ENCODE measurements at places on chromosomes 5 and 9.

DNA sequence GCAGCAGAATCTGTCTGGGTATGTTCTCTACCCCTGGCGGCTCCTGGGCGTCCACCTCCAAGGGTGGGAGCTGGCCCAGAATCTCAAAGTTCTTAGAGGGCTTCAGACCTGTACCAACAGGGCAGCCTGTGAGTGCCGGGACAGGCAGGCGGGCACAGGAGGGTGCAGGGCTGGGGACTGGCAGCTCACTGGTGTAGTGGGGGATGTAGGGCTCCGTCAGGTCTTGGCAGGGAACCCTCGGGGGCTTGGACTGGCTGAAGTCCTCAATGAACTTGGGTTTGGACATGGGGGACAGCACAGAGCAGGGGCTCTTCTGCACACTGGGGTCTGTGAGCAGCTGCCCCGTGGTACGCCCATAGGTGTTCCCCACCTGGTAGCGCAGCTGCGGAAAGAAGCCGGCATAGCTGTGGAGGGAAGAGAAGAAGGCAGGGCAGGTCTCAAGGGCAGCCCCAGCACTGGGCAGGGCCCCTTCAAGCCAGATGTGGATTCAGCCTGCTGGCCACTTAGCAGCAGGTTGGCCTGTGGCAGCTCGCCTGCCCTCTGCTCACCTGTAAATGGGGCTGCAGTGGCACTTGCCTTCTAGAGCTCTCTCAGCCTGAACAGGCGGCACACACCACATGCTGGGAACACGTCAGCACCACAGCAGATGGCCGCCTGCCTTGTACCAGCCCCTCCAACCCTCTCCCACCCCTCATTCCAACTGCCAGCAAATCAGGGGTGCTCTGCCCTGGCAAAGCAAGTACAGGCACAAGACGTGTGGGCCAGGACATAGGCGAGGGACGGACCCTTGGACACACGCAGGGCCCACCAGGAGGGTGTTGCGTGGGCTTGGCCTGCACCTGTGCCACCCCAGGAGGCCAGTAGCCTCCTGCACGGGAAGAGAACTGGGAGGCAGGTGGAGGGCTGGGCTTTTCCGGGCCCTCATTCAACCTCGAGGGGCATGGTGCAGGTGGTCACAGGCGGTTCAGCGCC lies 4.6 kb downstream of the TUBB4B start:
- no peak for DNase-seq

- no peak for DNase-seq
Observed at GRCh38 chr5:935510-936084, 42.9 kb downstream of the TRIP13 start.

GRCh38 chr5:167902298-167902697 lies 389.1 kb upstream of the WWC1 start:
- DNase-seq, result no peak

DNA sequence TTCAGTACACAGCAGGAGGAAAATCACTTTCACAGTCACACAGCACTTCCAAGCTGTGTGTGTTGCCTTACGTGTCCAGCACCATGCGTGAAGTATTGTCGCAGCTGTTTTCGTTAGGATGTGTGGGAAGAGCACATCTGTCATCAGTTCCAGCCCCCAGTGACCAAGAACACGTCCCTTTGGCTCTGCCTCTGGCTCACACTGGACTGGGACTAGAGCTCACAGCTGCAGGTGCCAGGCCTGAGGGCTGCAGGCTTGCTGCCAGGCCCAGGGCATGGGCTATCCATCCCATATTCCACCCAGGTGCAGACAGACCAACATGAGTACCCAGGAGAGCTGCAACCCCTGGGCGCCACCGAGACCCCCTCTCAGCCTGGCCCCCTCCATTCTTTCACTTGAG lies 60.5 kb upstream of the ANKRD33B start:
- DNase-seq, result no peak

- no peak for DNase-seq
Observed at GRCh38 chr9:21852754-21853153, 50.3 kb downstream of the MTAP start.

DNA sequence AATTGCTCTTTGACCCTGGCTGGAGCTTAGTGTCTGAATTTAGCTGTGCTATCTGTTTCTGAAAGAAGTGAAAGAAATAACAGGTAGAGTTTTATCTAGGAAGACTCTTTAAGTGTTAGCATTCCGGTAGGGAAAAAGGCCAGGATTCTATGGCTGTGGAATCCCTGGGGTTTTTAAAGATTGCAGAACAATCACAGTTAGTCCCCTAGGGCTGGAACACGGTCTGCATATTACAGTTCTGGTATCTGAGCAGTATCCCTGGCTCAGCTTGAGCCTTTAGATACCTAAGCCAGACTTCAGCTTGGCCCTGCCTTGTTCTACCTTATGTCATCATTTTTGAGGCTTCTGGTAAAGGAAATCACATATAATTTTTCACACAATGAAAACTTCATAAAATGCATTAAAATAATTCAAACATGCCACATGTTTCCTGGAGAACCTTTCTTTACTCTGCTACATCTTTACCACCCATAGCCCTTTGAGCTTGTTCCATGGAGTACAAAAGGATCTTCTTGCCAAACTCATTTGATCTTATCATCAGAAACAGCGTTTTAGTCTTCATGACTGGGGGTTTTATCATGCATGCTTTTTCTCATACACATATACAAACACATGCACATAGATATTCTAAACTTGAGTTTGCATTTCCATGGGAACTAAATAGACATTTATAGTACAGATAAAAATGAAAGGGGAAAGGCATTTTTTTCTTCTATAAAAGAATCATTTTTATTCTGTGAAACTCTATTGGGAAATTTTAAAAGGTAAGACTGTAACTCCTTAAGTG lies 410.8 kb downstream of the CETN3 start:
- DNase-seq, result no peak

GRCh38 chr5:14351086-14351661 lies 208.0 kb downstream of the TRIO start:
- DNase-seq, result no peak

DNA sequence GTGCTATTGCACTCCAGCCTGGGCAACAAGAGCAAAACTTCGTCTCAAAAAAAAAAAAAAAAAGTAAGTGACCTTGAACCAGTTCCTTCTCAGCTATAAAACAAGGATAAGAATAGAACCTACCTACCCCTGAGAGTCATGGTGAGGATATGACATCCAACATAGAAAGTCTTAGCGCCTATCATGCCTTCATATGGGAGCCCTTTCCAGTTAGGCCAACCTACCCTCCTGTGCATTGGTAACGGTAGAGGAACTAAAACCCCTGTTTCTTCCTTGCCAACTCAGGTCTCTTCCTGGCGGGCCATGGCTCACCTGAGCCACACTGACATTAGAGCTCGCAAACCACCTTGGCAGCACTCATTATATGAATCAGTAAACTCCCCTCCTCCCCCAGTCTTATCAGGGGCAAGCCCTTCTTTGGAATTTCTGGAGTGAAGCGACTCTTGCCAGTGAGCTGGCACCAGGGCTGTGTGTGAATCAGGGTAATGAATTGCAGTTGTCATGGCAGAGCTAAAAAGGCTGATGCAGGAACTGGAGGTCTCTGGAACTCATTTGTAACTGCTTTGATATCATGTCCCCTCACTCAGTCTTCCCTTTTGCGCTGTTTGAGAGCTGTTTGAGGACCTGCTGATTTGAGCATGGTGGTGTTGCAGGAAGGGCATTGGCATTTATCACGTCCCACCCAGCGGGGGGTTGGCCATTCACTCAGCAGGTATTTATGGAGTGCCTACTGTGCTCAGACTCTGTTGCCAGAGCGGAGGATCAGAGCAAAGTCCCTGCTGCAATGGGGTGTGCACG lies 10.3 kb downstream of the WWC1 start:
- no peak for DNase-seq
